Fibroblast of villous mesenchyme (primary cell): ENCODE measurements at places on chromosomes 2 and 18.

DNA sequence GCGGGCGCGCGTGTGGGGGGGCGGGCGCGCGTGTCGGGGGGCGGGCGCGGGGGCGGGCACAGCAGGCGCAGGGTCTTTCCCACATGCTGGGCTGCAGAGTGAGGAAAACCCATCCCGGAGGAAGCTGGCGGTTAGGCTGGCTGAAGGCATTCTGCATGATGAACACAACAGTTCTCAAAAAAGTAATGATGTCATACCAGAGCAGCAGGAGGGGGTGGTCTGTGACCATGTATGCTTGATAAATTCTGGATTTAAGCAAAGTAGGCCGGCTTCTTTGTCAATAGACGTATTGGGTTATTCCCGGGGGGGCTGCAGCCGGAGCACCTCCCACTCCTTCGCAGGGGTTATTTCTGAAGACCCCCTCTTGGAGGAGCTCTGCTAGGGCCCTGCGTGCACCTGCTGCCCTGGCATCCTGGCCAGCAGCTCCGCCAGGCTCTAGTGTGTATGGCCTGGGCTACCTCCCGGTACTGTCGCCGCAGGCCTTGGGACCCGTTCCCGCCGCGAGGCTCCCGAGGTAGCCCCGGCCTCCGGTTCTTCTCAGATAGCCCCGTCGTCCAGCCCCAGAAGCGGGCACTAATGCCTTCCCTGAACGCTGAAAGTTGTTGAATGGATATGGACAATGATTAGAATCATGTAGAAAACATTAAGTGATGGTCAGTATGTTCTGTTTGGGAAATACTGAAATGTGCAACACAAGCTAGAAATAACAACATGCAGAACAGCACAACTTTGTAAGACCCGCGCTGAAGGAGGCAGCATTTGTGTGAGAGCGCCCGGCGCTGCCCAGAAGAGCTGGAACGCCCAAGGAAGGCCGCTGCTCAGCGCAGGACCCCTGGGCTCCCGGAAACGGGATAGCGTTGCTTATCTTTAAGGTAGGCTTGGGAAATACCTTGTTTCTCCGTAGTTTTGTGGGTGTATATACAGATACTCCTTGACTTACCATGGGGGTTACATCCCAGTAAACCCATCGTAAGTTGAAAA lies 101.4 kb upstream of the RAB6C start:
- peak; percentile 13 for DNase-seq

DNA sequence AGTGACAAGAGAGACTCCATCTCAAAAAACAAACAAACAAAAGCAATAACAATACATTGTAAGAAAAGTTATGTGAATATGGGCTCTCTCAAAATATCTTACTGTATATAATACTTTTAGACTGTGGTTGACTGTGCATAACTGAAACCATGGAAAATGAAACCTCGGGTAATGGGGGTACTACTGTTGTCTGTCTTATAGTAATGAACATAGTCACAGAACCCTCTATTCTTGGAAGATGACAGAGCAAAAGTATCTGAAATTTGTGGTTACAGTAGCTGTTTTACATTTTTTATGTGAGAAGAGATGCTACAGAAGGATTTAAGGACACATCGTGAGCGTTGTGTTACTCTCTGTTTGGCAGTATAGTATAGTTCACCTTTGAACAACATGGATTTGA lies 60.5 kb downstream of the MAP4K4 start:
- DNase-seq, result no peak

- DNase-seq, result no peak
These were observed 869.8 kb downstream of the CPS1 start for GRCh38 chr2:211426240-211426639.

- peak; percentile 91 for DNase-seq
These were observed 37.4 kb downstream of the ACTR2 start for GRCh38 chr2:65264821-65265670.

DNA sequence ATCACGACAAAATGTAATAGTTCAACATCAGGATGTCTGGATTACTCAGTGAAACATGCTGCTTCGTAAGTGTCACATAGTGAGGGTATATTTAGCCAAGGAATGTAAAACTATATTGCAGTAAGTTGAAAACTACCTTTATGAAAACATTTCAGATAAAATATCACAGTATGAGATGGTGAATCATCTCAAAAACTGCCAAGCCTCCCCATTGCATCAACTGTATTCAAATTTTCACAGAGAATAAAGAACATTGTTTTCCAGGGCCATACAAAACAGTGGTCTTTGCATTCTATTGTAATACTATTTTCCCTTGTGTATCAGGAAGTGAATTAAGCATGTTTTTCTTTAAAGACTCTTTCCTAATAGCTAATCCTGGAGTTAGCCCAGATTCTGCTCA lies 47.6 kb upstream of the MSTN start:
- no peak for DNase-seq

DNA sequence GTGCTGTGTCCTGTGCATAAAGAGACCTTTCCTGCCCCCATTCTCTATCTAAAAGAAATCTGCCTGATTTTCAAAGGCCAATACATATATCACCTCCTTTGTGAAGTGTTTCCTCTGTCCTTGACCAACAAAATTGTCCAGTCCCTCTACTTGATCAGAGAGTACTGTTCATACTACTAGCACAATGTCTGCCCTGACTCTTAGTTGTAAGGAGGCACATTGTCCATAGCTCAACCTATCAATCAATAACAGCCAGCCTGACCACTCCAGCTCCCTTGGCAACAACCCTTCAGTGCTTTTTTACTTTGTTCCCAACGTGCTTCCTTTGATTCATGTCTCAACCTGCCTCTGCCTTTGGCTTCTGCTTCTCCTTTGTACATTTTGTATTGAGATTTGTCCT lies 398.9 kb downstream of the TRIB2 start:
- no peak for DNase-seq

- DNase-seq, result no peak
These were observed 149.9 kb upstream of the TTC39C start for GRCh38 chr18:23864624-23865023.

GRCh38 chr18:78528411-78529258 lies 451.0 kb upstream of the SALL3 start:
- DNase-seq, result no peak

DNA sequence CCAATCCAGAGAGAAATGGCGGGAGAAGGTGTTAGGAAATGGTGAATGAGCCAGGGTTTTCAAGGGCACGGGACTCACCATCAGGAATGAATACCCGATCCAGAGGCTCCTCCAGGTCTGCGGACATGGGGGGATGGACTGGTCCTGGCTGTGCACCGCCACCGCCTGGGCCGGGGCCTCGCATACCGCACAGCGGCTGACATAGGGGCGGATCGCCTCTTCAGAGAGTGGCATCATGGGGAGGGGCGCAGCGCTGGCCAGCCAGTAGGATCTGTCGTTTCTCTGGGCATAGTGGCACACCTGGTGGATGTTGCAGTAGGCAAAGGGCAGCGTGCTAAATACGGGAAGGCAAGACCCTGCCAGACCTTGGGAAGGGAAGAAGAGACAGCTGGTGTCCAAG lies 156.1 kb downstream of the COL4A4 start:
- no peak for DNase-seq

- DNase-seq, result no peak
These were observed 319.4 kb upstream of the SLC39A10 start for GRCh38 chr2:195337597-195337996.

- no peak for DNase-seq
These were observed 34.7 kb downstream of the GBX2 start for GRCh38 chr2:236133410-236134012.
